ENCODE measurements at places on chromosomes 6 and 20.

DNA sequence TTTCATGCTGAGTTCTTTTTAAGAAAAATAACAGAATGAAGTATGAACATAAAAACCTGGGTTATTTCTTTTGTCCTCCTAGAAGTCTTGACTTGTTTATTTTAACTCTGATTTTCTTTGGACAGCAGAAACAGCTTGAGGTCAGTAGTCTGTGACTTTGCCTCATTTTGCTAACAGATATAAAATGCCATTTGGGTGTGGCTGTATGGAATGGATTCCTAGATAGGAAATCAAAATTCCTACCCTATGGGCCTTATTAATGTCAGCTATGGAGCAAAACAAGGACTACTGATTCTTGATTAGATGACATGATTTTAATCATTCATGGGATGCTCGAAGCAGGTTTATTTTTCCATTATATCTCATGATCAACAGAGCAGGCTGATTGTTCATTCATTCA lies 46.8 kb upstream of the TENT5A start:
- DNase-seq, result no peak

GRCh38 chr6:10146715-10147451 lies 268.0 kb downstream of the TFAP2A start:
- DNase-seq, result no peak

DNA sequence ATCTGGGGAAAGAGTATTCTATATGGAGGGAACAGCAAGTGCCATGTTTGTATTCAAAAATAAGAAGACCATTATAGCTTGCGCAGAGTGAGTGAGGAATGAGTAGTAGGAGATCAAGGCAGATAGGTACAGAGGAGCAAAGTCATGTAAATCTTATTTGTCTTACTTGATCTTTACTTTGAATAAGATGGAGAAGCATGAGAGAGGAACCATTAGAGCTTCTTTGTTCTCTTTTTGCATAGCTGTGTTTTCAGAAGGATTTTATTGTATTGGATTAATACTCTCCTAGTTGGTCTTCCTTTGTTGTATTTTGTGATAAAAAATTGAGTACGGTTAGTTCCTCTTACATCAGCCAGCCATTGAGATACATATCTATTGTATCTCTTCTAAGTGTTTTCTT lies 88.4 kb downstream of the SCAF8 start:
- DNase-seq, result no peak

DNA sequence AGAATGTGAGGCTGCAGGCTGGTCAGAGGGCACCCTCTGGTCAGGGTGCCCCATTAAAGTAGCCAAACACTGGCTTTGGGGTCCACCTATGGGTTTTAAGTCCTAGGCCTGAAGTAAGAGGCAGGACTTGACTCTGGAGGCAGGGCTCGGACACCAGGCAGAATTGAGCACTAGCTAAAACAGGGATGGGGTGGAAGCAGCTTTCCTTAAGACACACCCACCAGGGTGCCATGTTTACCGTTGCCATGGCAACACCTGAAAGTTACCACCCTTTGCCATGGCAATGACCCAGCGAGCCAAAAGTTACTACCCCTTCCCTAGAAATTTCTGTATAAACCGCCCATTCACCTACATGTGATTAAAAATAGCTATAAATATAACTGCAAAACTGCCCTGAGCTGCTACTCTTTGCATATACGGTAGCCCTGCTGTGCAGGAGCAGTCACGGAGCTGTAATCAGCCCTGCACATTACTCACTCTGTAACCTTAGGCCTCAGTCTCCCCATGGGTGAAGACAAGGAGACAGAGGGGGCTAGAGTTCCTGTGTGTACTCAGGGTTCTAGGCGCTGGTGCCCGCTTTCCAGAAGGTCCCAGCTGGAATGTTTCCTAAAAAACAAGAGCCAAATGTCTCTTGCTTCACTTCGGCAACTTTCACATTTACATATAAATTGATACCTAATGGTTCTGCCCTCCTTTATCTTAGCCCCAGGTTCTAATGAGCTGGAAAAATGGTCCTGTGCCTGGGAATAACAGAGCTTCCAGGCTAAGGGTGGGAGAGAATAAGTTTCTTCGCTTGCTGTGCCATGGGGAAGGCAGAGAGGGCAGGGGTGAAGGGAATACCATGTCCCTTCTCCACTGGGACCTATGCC lies 27.2 kb upstream of the SRSF6 start:
- DNase-seq, result no peak

DNA sequence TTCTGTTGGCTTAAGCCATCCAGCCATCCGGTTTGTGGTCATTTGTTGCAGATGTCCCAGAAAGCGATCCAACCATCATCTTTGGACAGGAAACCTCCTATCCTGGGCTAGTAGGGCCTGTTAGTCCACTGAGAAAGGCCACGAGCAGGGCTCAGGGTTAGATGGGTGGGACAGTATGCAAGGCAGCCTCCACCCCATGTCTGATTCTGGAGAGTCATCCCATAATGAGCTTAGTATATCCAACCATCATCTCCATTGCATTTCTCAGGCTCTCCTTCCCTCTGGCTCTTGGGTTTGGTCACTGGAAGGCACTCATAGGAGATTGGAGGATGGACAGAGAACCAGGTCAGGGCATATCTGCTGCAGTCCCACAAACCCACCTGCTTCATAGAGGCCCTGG lies 117.8 kb downstream of the LRFN2 start:
- no peak for DNase-seq

DNA sequence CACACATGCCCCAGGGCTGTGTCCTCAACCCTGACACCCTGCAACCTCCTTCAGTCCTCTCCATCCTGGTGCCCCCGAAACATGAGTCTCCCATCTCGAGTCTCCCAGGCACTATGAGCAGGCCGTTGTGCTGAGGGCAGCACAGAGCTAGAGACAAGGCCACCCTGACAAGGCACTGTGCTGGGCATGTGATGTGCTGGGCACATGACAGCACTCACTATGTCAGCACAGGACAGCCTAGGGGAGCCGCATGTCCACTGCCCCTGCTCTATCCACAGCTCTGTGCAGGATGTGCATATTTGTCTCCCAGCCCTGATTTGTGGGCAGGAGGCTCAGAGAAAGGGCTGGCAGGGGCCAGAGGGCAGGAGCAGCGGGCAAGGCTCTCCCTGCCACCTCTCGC lies 362.1 kb upstream of the AGPAT4 start:
- no peak for DNase-seq

DNA sequence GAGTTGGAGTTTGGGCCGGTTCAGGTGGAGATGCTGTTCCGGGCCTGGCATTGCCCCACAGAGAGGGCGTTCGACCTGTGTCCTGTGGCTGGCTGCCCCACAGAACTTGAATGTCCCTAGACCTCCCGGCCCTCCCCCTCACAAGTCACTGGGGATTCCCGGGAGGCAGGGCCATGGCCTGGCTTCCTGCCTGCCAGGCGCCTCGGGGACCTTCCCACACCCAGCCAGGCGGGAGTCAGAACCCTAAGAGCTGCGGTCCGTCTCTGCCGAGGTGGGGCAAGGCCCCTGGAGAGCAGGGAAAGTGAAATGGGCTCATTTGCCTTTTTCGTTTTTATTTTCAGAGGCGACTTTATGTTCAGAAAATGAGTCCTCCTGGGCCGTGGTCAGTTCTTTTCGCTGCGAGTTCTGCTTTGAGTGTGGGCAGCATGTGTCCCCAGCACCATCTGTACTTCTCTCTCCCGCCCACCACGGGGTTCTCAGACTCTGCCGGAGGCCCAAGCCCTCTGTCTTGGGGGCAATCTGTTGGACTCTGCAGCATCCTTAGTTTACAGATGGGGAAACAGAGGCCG lies 8.5 kb downstream of the RBM38 start:
- DNase-seq, result peak; percentile 51

DNA sequence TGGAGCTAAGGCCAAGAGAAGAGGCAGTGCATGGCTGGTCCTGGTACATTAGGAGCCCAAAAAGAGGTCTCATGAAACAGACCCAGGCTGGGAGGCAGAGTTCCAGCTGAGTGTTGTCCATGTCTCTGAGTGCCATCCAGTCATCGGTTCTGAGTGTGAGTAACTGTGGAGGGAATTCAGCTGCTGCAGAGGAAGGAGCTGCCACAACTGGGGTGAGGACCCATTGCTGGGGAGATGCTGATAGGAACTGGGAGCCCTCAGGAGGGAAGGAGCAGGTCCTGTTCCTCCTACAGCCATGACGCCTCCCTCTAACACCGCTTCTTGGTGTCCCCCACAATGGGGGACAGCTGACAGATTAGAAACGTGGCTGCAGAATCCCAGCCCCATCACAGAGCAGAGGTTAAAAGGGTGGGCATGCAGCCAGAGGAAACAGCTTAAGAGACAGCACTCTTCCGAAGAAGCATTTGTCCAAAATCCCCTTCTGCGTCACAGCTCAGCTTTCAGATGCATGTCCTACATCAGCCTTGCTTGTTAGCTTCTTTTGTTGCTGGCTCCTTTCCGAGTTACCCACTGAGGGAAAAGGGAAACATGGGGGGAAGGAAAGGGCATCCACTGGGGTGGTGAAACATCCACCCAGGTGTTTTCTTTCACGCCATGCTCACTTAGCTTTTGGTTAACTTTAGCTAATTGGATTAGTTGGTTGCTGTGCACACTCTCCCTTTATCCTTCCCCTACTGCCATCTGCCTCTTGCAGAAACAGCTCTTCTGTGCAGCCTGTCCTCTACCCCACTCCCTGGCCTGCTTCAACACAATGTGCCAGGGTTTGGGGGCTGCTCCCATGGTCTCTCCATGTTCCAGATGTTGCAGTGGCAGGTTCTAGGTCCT lies 239.2 kb downstream of the SYNDIG1 start:
- DNase-seq, result no peak

- DNase-seq, result no peak
Observed at GRCh38 chr6:96990989-96991388, 66.5 kb downstream of the KLHL32 start.

DNA sequence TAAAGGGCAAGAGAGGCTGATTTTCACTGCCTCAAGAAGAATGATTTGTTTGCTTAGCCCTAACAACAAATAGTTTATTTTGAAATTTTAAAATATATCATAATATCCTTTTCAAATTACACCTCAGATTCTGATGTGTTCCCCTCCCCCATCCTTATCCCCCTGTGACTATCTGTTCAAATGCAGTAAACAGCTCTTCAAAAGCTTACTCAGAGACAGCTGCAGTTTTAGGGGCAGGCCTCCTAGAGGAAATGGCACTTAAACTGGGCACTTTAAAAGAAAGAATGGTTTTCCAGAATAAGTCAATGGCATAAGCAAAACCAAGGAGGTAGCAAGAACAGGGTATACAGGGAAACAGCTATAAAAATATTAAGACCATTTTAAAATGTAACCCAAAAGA lies 118.6 kb upstream of the UST start:
- DNase-seq, result no peak

DNA sequence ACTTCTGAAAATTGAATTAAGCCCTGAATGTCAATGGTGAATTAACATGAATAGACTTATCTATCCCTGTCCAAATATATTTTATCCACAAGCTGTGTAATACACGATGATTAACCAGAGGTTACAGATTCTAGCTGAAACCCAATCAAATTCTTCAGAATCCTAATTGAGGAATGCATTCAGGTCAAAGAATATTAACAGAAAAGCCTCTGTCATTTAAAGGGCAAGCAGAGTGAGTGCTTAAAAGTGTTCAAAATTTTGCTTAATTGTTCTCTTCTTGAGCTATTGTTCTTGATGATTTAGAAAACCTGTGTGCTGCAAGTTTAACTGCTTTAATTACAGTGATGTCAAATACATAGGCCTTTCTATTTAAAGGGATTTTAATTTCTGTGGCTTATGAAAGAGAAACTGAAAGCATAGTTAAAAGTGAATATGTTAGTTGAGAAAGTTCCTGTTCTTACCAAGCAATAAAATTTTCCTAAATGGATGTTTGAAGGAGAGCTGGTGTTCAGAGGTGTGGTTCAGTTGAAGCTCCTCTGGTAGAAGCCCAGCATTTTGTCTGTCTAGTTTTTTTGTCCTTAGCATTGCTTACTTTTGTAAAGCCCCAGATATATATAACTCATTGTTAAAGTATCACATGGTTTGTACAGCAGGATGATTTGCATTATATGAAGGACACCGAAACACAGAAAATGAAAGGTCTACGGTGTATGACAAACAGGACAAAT lies 466.3 kb upstream of the PLCB4 start:
- DNase-seq, result no peak

- no peak for DNase-seq
Observed at GRCh38 chr20:5811746-5812145, 61.5 kb downstream of the SHLD1 start.

- DNase-seq, result no peak
Observed at GRCh38 chr6:158640519-158640918, 4.0 kb downstream of the DYNLT1 start.

DNA sequence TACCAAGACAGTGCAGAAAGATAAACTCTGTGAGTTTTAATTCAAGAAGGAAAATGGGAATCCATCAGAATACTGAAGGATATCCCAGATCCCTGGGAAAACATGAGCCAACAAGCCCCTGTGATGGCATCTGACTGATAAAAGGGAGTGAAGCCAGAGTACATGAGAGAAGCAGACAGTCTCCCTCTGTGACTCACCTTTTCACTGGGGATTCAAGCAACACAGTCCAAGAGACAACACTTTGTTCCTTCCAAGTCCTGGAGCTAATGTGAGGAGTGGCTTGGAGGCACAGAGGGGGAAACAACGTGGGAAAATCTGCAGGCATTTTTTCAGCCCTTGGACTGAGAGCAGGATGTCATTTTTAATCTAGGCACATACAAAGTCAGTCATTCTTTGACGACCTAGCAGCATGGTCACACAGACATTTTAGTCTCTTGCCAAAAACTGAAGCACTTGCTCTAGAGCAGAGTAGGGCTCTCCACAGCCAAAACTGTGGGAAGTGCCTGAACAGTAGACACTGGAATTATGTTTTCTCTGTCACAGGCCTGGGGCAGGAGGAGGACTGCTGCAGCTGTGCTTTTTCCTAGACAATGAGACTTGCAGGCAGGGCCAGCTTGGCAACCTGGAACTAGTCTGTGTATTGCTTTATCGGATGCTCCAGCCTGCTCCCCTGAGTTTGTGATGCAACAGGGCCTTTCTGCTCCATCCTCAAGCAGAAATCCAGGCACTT lies 465.0 kb upstream of the GJE1 start:
- no peak for DNase-seq

- DNase-seq, result no peak
Observed at GRCh38 chr6:6875818-6876470, 231.8 kb upstream of the RREB1 start.

DNA sequence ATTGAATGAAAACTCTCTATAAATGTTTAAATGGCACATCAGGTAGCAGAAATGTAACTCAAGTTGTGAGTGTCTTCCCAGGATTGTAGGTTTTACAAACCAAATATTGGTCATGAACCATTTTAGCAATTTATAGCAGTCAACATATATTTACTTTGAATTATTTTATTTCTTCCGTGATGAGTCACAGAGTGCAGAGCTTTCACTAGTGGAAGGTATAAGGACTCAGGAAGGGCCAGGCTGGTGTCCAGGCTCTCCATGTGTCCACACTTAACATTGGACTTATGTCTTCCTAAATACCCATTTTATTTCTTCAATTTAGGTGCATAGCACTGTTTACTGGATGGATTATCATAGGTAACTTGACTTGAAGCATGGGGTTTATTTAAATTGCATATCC lies 120.9 kb downstream of the OLIG3 start:
- DNase-seq, result no peak
